ENCODE measurements at places on chromosomes 3 and 15.

- DNase-seq = no peak
These were observed 11.2 kb downstream of the DLL4 start for GRCh38 chr15:40940296-40940801.

GRCh38 chr3:18872466-18872865 lies 275.8 kb upstream of the KCNH8 start:
- DNase-seq = no peak

DNA sequence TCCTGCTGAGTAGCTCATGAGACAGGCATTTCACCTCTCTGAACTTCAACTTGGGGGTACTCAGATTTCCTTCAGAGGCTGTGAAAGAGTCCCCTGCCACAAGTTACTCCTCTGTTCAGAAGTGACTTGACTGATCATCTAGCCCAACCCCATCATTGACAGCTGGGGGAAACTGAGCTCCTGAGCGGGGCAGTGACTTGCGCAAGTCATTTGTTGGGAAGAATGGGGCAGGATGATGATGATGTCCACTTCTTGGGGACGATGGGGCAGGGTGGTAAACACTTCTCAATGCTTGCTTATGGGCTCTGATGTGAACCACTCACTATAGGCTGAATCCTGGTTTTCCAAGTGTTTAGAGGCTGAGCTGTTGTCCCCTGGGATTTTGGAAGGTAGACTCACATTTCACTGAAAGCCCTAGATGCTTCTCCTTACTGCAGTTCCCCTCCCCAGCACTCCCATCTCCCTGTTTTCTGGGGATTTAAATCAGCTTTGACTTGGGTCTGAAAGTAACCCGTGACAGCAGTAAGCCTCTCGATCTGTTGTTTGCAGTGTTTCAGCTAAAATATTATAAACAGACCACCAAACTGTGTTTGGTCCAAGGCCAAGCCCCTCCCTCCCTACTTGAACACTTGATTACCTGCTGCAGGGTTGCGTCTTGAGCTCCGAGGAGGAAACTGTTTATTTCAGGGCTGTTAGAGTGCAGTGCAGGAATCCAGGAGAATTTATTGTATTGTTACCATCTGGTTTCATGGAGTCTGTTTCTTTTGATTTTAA lies 25.1 kb downstream of the SMAD3 start:
- no peak for DNase-seq

DNA sequence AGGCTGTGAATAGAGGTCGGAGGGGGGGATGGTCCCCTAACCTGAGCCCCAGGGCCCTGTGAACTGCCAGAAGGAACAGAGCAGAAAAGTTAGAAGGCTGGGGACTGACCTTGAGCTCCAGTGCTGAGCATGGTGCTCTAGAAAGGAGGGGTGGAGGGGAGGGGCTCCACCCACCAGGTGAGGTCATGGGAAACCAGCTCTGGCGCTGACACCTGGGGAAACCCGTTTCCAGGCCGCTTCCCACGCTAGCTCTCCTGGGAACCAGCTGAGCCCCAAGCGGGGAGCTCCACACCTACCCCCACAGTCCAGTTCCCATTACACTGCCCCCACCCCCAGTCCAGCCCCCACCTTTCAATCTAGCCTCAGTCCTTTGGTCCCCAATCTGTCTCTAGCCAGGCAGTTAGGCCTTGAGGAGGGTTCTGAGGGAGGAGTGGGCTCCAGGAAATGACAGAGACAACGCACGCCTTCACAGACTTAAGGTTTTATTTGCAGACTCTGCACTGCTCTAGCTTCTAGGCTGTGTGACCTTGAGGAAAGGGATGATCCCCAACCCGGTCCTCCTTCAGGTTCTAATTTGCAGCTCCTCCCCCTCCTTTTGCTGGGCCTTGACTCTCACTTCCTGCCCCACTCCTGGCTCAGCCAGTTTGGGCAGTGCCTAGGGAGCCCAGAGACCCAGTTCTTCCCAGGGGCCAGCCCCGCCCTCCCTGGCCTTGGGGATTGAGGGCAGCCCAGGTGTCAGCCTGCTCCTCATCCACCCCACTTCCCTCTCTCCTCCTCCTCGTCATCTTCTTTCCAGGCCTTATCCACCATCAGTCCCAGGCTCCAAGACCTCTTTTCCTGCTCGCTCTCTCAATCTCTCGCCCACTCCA lies 2.1 kb downstream of the RHOV start:
- no peak for DNase-seq

Data from hepatic stellate cell (primary cell).